ENCODE measurements at places on chromosomes 5 and 9.

GRCh38 chr5:132493821-132494220 is 3.2 kb upstream of the IRF1 start:
- DNase-seq = no peak

DNA sequence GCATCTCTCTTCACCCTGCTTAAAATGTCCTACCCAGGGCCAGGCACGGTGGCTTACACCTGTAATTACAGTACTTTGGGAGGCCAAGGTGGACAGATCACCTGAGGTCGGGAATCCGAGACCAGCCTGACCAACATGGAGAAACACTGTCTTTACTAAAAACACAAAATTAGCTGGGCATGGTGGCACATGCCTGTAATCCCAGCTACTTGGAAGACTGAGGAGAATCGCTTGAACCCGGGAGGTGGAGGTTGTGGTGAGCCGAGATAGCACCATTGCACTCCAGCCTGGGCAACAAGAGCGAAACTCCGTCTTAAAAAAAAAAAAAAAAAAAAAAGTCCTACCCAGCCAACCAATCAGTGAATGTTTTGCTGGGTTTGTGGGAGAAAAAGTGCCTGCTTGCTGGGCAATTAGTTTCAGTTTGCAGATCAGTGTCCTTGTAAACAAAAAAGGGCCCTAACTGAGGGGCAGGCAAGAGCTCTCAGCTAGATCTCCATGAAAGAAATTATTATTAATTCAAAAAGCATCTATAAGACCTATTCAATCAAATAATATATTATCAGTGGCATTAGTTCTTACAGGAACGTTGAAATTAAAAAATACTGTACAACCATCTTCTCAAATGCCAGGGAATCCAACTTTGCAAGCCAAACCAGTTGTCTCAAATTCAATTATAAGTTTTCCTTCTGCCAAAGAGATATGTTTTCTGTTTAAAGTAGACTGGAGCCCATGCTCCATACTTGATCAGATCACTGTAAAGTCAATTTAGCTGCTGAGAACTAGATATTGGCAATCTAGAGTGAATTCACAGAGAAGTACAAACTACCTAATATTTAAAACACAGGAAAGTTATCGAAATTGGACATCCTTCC is 3.9 kb downstream of the MEGF9 start:
- no peak for DNase-seq

GRCh38 chr9:34651876-34652601 is at the start of gene IL11RA:
Gene IL11RA (plus strand): TSS chr9:34652185. CDS start chr9:34655218, 3,033 bp downstream.
- DNase-seq = peak; percentile 94

GRCh38 chr9:36946653-36947052 is 87.4 kb downstream of the PAX5 start:
- no peak for DNase-seq

DNA sequence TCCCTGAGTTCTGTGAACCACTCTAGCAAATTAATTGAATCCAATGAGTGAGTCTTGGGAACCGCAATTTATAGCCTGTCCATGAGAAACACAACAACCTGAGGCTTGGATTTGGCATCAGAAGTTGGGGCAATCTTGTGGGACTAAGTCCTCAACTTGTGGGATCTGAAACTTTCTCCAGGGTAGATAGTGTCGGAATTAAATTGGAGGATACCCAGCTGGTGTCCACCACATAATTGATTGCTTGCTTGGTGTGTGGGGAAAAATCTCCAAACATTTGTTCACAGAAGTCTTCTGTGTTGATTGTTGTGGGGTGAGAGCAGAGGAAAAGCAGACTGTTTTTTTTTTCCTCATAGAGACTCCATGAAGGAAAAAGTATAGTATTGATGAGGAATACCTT is 320.6 kb upstream of the MEF2C start:
- no peak for DNase-seq
